Progenitor cell of endocrine pancreas (in vitro differentiated cells): ENCODE measurements at places on chromosomes 1 and 21.
A peak's percentile ranks its signal among the peaks of the same experiment; 100 is the strongest.

- peaks cover 2% of the 10 kb centered on the region for H3K4me1 ChIP-seq
- DNase-seq, result no peak
- no peak overlapping the region for H3K27ac ChIP-seq
Observed at GRCh38 chr1:14267991-14268390, 330.5 kb upstream of the KAZN start.

- DNase-seq, result no peak
- H3K4me3 ChIP-seq, result peak within 1 kb of the TSS; percentile 64
- H3K27me3 ChIP-seq, result peaks cover 48% of the 10 kb centered on the region
- H3K27ac ChIP-seq, result peak within 1 kb of the TSS; percentile 78
- no peaks in the 10 kb centered on the region for H3K36me3 ChIP-seq
Observed at GRCh38 chr21:41425954-41426675, at the start of gene MX1. Gene MX1, plus strand, starts transcription at chr21:41426239. Its CDS starts 5,832 bp downstream, at chr21:41432071.

- no peak overlapping the region for H3K4me3 ChIP-seq
- peaks cover 82% of the 10 kb centered on the region for H3K27me3 ChIP-seq
- H3K27ac ChIP-seq, result no peak overlapping the region
- peaks cover 17% of the 10 kb centered on the region for H3K4me1 ChIP-seq
- DNase-seq, result no peak
- no peaks in the 10 kb centered on the region for H3K36me3 ChIP-seq
Observed at GRCh38 chr1:154808261-154808908, 61.7 kb downstream of the KCNN3 start.

- peaks cover 37% of the 10 kb centered on the region for H3K4me1 ChIP-seq
- peaks cover 7% of the 10 kb centered on the region for H3K36me3 ChIP-seq
- no peak for DNase-seq
- H3K27me3 ChIP-seq, result no peaks in the 10 kb centered on the region
- H3K27ac ChIP-seq, result peak overlapping the region; percentile 99
Observed at GRCh38 chr1:23980728-23981070, 572 bp upstream of the SRSF10 start.

GRCh38 chr1:192901500-192901899 is 92.7 kb downstream of the RGS2 start:
- DNase-seq, result no peak
- peaks cover 1% of the 10 kb centered on the region for H3K4me1 ChIP-seq
- H3K27me3 ChIP-seq, result peaks cover 13% of the 10 kb centered on the region
- H3K4me3 ChIP-seq, result no peak overlapping the region
- H3K27ac ChIP-seq, result no peak overlapping the region

DNA sequence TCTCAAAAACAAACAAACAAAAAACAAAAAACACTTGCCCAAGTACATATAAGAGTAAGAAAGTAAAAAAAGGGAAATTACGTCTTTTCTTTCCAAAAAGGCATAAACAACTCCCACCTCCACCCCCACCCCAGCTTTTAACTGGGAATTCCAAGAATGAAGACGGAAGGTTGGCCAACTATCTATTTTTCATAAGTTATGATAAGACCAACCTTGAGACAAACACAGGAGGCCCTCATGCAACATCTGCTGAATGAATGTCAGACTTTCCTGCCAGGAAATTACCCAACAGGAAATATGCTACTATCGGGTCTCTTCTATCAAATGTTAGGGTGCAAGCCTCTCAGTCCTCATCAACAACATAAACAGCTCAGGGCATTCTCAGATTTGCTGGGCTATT is 1.9 kb downstream of the BSDC1 start:
- no peaks in the 10 kb centered on the region for H3K27me3 ChIP-seq
- H3K27ac ChIP-seq, result no peak overlapping the region

DNA sequence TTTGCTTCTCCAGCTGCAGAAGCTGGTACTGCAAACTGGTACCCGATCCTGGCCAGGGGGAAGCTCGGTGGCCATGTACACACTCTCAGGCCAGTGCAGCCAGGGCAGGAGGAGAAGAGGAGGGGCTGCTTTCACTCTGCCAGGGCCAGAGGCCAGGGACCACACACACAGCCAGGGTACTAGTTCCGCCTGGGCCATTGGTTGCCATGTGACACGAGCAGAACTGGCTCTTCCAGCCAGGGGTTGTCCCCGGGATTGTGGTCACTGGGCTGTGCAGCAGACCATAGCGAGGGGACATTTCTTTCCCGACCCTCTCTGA is 3.7 kb upstream of the SHISAL2A start:
- peaks cover 25% of the 10 kb centered on the region for H3K27me3 ChIP-seq
- H3K4me3 ChIP-seq, result no peak overlapping the region
- H3K36me3 ChIP-seq, result peaks cover 1% of the 10 kb centered on the region
- H3K27ac ChIP-seq, result peak overlapping the region; percentile 9
- no peak for DNase-seq
- peaks cover 5% of the 10 kb centered on the region for H3K4me1 ChIP-seq

DNA sequence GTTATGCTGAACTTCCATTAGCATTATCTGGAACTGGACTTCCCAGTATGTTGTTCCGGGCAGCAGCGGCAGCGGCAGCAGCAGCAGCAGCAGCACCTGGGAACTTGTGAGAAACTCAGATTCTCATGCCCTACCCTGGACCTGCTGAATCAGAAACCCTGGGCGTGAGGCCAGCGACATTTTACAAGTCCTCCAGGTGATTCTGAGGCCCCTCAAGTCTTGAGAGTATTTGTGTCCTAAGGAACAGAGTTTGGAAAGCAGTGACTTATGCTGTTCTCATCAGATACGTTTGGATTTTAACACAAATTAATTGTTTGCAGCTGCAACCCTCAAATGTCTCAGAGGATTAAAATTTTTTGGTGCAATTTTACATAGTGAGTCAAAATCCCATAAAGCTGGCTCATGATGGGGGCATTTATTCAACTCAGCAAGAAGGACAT is 157.2 kb upstream of the KAZN start:
- H3K27ac ChIP-seq, result no peak overlapping the region
- H3K27me3 ChIP-seq, result peaks cover 9% of the 10 kb centered on the region
- no peaks in the 10 kb centered on the region for H3K36me3 ChIP-seq
- no peak for DNase-seq

DNA sequence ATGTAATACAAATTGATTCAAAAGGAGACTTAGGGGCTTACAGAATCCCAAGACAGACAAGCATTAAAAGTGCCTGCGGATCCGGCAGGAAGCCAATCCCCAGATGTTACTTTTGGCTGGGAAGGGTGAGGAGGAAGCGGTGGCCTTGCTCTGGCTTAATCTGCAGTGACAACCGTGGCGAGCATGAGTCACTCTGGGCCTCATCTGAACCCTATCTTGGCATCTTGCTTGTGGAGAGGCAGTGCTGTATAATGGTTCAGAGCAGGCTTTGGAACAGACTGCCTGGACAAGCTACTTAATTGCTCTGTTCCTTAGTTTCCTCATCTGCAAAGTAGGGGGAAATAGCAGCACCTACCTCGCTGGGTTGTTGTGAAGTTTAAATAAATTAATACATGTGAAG is 74.1 kb downstream of the XCL2 start:
- no peak overlapping the region for H3K27ac ChIP-seq
- no peak for DNase-seq
- no peak overlapping the region for H3K4me3 ChIP-seq
- peaks cover 11% of the 10 kb centered on the region for H3K4me1 ChIP-seq
- H3K27me3 ChIP-seq, result no peaks in the 10 kb centered on the region

GRCh38 chr1:100971021-100971420 is 54.6 kb downstream of the DPH5 start:
- H3K27me3 ChIP-seq, result no peaks in the 10 kb centered on the region
- no peak overlapping the region for H3K4me3 ChIP-seq
- H3K27ac ChIP-seq, result peak overlapping the region; percentile 65
- peaks cover 12% of the 10 kb centered on the region for H3K4me1 ChIP-seq

- H3K36me3 ChIP-seq, result no peaks in the 10 kb centered on the region
- DNase-seq, result no peak
- H3K4me1 ChIP-seq, result no peaks in the 10 kb centered on the region
- peaks cover 4% of the 10 kb centered on the region for H3K27me3 ChIP-seq
Observed at GRCh38 chr1:5552787-5553484, 439.3 kb downstream of the NPHP4 start.

GRCh38 chr1:16092097-16092922 is 18.9 kb upstream of the FAM131C start:
- no peaks in the 10 kb centered on the region for H3K36me3 ChIP-seq
- peaks cover 33% of the 10 kb centered on the region for H3K27me3 ChIP-seq
- no peak overlapping the region for H3K4me3 ChIP-seq
- peak overlapping the region; percentile 45 for H3K27ac ChIP-seq

- H3K4me3 ChIP-seq, result no peak overlapping the region
- H3K36me3 ChIP-seq, result peaks cover 9% of the 10 kb centered on the region
- peak overlapping the region; percentile 70 for H3K27ac ChIP-seq
- H3K4me1 ChIP-seq, result peaks cover 28% of the 10 kb centered on the region
Observed at GRCh38 chr1:180786624-180787023, 126.1 kb upstream of the KIAA1614 start.

DNA sequence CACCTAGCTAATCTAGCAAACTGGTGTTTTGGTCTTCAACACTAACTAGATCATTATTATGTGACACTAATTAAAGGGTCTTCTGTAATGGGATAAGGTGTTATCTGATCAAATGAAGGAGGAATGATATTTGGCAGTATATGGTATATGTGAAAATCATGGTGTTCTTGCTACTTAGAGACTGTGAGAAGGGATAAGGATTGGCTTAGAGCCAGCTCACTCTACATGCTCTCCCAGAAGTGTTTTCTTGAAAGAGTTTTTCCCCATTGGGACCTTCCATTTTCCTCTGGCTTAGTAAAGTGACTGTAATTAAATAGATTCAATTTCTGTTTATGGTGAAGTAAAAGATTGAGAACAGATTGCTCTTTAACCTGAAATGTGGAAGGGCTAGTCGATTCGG is 71.2 kb upstream of the RGL1 start:
- DNase-seq, result no peak
- H3K4me3 ChIP-seq, result no peak overlapping the region
- no peak overlapping the region for H3K27ac ChIP-seq
- no peaks in the 10 kb centered on the region for H3K27me3 ChIP-seq
- no peaks in the 10 kb centered on the region for H3K36me3 ChIP-seq
- peaks cover 44% of the 10 kb centered on the region for H3K4me1 ChIP-seq

DNA sequence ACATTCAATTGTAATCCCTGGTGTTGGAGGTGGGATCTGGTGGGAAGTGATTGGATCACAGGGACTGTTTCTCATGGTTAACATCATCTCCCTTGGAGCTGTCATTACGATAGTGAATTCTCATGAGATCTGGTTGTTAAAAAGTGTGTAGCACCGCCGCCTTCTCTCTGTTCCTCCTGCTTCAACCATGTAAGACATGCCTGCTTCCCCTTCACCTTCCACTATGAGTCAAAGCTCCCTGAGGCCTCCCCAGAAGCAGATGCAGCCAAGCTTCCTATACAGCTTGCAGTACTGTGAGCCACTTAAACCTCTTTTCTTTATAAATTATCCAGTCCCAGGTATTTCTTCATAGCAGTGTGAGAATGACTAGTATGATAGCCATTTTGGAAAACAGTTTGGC is 30.1 kb upstream of the TRIM62 start:
- H3K4me1 ChIP-seq, result peaks cover 3% of the 10 kb centered on the region
- no peaks in the 10 kb centered on the region for H3K36me3 ChIP-seq
- H3K27me3 ChIP-seq, result peaks cover 32% of the 10 kb centered on the region
- no peak for DNase-seq

- no peak overlapping the region for H3K4me3 ChIP-seq
- no peaks in the 10 kb centered on the region for H3K27me3 ChIP-seq
- H3K27ac ChIP-seq, result no peak overlapping the region
- DNase-seq, result no peak
Observed at GRCh38 chr1:45958317-45958716, 154.9 kb downstream of the MAST2 start.

- H3K4me3 ChIP-seq, result no peak overlapping the region
- no peak overlapping the region for H3K27ac ChIP-seq
- DNase-seq, result no peak
- H3K4me1 ChIP-seq, result no peaks in the 10 kb centered on the region
Observed at GRCh38 chr21:26177746-26178426, 7.3 kb upstream of the APP start.

GRCh38 chr1:214638997-214639396 is 36.0 kb downstream of the CENPF start:
- no peak for DNase-seq
- no peak overlapping the region for H3K4me3 ChIP-seq
- H3K4me1 ChIP-seq, result no peaks in the 10 kb centered on the region
- no peaks in the 10 kb centered on the region for H3K27me3 ChIP-seq

DNA sequence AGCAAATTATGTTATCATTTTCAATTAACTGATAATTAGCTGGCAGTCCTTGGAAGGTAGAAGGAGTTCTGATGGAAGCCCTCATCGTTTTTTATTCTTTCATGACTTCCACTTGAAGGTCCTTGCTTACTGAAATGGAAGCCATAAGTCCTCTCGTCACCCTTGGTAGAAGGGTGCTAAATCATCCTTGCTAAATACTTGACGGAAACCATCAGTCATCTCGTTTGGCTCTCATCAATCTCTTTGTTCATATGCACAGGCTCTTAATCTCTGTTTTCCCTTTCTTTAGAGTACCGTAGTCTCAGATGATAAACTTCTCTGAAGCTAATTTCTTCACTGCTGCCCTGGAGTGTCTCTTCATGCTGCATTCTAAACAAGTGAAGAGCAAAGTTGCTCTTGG is 34.5 kb downstream of the UCK2 start:
- no peak for DNase-seq
- no peaks in the 10 kb centered on the region for H3K36me3 ChIP-seq
- peaks cover 33% of the 10 kb centered on the region for H3K4me1 ChIP-seq
- no peak overlapping the region for H3K27ac ChIP-seq
- no peaks in the 10 kb centered on the region for H3K27me3 ChIP-seq

DNA sequence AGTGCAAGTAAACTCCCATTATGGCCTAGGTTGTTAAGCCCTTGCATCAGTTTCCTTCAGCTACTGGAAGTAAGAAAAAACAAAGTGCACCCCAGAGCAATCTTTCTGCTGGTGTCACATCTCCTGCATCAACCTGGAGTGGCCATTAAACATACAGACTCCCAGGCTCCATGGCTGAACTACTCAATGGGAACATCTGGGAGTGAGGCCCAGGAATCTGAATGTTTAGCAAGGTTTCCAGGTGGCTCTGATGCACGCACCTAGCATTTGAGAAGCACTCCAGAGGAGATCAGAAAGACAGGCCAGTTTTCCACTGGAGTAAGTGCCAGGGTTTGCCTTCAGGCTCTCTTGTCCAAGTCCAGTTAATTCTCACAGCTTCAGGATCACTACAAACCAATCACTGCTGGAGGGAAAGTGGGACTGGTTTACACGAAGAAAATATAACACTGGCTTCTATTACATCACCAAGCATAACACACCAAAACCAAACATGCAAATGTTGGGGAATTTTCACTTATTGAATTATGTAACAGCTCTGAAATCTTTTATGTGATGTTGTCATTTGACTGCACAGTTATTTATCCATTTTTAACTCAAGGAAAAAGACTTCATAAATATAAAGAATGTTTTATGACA is 22.3 kb upstream of the ABCA4 start:
- no peak for DNase-seq
- no peak overlapping the region for H3K4me3 ChIP-seq
- H3K27me3 ChIP-seq, result no peaks in the 10 kb centered on the region
